GM23338 (cell line): ENCODE measurements at places on chromosomes 13 and 19. TPM values are rescaled to one million over a fixed set of nuclear protein-coding genes. Genes with fewer than 3 reads are reported as not detected.
A peak's percentile ranks its signal among the peaks of the same experiment; 100 is the strongest.

Gene LIG1
- 75.0 and 79.3 TPM in 2 replicates for total RNA-seq

Gene ZNF723
- 0.59 TPM in 1 of 2 replicates, not detected in the other for total RNA-seq

DNA sequence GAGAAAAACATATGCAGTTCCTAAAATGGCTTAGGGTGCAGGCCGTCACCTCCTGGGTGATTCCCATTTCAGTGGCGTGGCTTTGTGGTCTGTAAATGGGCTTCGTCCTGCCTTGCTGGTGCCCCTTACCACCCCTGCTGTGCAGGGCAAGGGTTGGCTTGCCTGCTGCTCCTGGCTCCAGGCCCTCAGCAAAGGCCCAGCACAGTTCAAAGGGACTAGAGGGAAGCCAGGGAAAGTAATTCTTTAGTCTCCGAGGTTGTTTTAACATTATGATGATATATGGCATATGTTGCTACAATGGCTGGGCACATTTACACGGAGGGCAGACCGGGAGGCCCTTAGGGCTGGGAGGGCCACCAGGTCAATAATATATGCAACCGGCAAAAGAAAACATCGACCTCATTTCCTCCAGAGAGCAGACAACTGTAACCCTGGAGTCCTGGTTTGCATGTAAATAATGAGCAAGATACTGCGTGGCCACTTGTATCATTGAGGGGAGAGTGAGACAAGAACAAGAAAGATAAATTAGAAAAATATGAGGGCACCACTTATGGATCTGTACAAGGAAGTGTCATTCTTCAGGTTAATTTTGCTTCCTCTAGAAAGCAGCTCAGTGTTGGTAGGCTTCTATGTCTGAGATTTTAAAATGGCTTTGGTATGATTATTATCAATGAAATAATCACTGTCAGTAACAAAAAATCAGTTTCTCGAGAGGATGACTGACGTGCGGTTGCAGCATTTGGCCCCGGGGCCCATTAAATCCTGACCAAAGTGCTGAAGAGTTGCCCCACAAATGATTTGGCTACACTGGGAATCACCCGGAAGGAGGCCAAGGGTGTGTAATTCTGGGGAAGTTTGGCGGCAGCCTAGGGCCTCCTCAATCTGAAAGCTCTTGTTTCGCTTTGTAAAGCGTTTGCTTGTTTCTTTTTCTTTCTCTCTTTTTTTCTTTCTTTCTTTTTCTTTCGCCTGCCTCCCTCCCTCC, 32.8 kb upstream of the URI1 start:
- H3K27ac ChIP-seq: no peak overlapping the region
- no peaks in the 10 kb centered on the region for H3K27me3 ChIP-seq
- DNase-seq: no peak
- H3K4me1 ChIP-seq: peaks cover 4% of the 10 kb centered on the region; the same call in 1 of the 2 replicates

Gene IRGQ
- total RNA-seq: 49.6 and 72.7 TPM in 2 replicates

GRCh38 chr13:74730556-74731331, 596.5 kb upstream of the KLF12 start:
- H3K36me3 ChIP-seq: no peaks in the 10 kb centered on the region
- no peak overlapping the region for H3K4me3 ChIP-seq
- no peak for DNase-seq
- no peaks in the 10 kb centered on the region for H3K27me3 ChIP-seq

- H3K36me3 ChIP-seq: 0 out of 2 replicates have a peak, but pooled peaks cover 8% of the 10 kb centered on the region
- H3K27me3 ChIP-seq: no peaks in the 10 kb centered on the region
- no peak overlapping the region for H3K27ac ChIP-seq
These were observed 1.6 kb upstream of the ZNF233 start for GRCh38 chr19:44258136-44258535.

DNA sequence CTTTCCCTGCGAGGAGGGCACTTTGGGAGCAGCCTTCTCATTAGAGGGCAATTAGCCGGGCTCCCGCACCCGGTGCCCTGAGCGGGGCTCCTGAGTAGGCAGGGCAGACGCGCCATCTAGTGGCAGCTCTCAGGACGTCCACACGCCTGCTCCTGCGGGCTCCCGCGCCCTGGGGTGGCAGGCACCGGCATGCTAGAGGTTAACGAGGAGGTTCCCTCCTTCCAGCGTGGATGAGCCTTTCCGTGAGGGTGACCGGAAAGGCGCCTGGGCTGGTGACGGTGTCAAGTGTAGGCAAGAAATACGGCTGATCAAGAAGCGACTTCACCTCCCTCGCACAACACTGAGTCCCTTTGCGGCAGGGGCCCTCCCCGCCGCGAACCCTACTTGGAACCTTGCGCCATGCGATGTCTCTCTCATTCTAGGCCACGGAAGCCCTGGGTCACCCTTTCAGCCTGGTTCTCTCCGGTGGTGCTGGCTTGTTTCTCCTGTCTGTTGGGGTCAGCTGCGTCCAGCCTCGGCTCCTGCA, 67.7 kb downstream of the ALOX5AP start:
- no peak overlapping the region for H3K27ac ChIP-seq
- no peaks in the 10 kb centered on the region; the same call in 1 of the 2 replicates for H3K4me1 ChIP-seq
- H3K4me3 ChIP-seq: peak overlapping the region; percentile 43; the same call in 1 of the 2 replicates
- no peaks in the 10 kb centered on the region for H3K27me3 ChIP-seq
- H3K36me3 ChIP-seq: no peaks in the 10 kb centered on the region

DNA sequence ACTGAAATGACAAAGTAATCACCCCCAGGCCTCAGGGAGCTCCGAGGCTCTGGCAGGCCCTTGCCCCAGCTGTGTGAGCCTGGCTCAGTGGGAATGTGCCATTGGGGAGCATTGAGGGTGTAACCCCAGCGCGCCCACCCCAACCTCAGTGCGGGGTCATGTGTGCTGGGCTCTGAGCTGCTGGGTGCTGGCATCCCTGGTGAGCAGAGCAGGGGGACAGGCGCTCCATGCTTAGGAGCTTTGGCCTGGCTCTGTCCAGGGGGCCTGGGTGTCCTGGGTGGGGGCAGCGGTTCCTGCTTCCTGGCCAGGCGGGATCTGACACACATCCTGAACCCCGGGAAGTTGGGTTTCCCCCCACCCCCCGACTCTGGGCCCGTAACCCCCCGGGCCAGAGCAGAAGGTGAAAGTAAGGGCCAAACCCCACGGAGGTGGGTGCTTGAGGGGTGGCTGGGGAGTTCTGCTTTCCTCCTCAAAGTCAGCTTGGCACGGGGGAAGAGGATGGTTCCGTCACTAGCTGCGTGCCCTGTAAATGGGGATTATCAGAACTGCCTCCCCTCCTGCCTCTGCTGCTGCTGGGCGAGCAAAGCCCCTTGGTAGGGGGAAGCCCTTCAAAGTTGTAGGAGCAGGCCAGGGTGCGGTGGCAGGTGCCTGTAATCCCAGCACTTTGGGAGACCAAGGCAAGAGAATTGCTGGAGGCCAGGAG, 1.7 kb downstream of the LRP3 start:
- no peak overlapping the region for H3K27ac ChIP-seq
- H3K4me3 ChIP-seq: peak overlapping the region; percentile 69
- H3K27me3 ChIP-seq: peaks cover 23% of the 10 kb centered on the region
- H3K4me1 ChIP-seq: peaks cover 5% of the 10 kb centered on the region; the same call in 1 of the 2 replicates
- no peak for DNase-seq

Gene SLITRK1
- total RNA-seq: 0.85 and 1.1 TPM in 2 replicates

Gene SLC25A42
- 5.7 and 7.3 TPM in 2 replicates for total RNA-seq

GRCh38 chr13:32233062-32233461, 82.1 kb downstream of the ZAR1L start:
- H3K36me3 ChIP-seq: no peaks in the 10 kb centered on the region
- DNase-seq: no peak
- no peak overlapping the region for H3K27ac ChIP-seq
- H3K4me3 ChIP-seq: no peak overlapping the region
- no peaks in the 10 kb centered on the region for H3K4me1 ChIP-seq

Gene LGALS4
- total RNA-seq: 0.87 TPM in 1 of 2 replicates, not detected in the other

DNA sequence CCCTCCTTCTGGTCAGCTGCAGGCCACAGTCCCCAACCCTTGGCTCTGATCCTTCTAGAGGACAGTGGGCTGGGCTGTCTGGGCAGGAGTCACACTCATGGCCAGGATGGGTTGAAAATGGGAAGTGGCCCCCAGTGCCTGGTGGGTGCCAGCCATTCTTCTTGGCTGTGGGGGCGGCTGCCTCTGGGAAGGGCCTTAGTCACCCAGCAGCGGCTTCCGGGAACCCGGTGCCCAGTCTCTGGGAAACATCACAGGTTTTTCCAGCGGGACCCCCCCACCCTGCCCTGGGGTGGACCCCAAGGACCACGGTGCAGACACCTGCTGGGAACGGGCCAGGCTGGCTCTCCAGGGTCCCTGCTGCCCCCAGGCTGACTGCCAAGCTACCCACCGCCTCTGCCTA, 27.3 kb upstream of the SLC7A10 start:
- no peak overlapping the region for H3K27ac ChIP-seq
- no peak for DNase-seq
- no peaks in the 10 kb centered on the region; the same call in 1 of the 2 replicates for H3K36me3 ChIP-seq
- H3K27me3 ChIP-seq: no peaks in the 10 kb centered on the region
- H3K4me1 ChIP-seq: no peaks in the 10 kb centered on the region
- H3K4me3 ChIP-seq: no peak overlapping the region

Gene PRSS57
- not detected in 2 replicates for total RNA-seq

GRCh38 chr13:20714563-20715329, 11.2 kb downstream of the IL17D start:
- no peak for DNase-seq
- H3K27ac ChIP-seq: no peak overlapping the region
- peaks cover 11% of the 10 kb centered on the region for H3K4me1 ChIP-seq

DNA sequence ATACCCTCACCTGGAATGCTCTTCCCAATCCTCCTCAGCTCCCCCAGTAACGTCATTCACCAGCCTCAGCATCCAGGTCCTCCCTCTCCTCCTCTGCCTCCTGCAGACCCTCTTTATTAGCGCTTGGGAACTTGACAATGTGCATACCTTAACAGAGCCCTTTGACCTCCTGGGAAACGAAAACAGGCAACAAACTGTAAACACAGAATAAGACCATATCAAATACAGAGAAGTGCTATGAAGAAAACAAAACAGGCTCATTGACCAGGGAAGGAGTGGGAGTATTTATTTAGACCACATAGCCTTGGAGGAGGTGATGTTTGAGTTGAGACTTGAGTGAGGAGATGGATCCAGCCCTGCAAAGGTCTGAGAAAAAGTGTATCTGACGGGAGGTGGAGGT, 107.9 kb upstream of the SLC7A1 start:
- H3K27me3 ChIP-seq: no peaks in the 10 kb centered on the region
- H3K27ac ChIP-seq: no peak overlapping the region
- H3K36me3 ChIP-seq: no peaks in the 10 kb centered on the region

Gene DYRK1B
- 8.6 and 8.9 TPM in 2 replicates for total RNA-seq
